GM19239 (cell line): ENCODE measurements at places on chromosomes 6 and 20.
A peak's percentile ranks its signal among the peaks of the same experiment; 100 is the strongest.

GRCh38 chr20:4324611-4325243 is 309.4 kb upstream of the RNF24 start:
- no peak for DNase-seq

DNA sequence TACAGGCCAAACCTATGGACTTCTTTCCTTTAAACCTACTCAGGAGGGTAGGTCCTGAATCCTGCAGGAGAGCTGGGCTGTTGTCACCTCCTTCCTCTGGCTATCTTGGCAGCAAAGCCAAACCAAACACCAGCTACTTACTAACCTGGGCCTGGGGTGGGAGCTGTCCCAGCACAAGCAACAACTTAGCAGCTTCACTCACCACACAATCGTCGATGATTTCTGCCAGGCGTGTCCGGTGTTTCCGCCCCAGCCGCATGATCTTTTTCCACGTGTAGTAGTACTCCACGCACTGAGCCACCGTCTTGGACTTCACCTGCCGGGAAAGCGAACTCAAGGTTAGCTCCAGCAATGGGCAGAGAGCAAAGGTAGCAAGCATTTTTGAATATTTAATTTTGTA is 25.4 kb upstream of the MRPS10 start:
- no peak for DNase-seq

DNA sequence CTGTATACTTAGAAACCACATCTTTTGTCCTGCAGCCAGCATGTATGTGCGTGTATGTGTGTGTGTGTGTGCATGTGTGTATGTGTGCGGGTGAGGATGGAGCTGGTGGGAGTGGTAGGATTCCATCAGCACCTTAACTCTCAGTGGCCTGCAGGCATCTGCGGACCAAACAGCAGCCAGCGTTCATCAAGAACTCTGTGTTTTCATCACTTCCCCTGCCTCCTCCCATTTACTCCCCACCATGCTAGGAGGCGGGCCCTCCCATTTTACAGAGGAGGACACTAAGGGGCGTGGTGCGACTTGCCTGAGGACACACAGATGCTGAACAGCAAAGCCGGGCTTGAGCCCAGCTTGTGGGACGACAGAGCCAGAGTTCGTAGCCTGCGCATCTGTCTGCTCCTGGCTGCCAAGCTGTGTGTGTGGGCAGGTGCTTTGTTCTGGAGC is 8.9 kb downstream of the VSTM2L start:
- no peak for DNase-seq

- DNase-seq, result no peak
Observed at GRCh38 chr6:126941751-126942150, 176.7 kb upstream of the RSPO3 start.

GRCh38 chr6:145960918-145961589 is 3.1 kb downstream of the SHPRH start:
- DNase-seq, result no peak

DNA sequence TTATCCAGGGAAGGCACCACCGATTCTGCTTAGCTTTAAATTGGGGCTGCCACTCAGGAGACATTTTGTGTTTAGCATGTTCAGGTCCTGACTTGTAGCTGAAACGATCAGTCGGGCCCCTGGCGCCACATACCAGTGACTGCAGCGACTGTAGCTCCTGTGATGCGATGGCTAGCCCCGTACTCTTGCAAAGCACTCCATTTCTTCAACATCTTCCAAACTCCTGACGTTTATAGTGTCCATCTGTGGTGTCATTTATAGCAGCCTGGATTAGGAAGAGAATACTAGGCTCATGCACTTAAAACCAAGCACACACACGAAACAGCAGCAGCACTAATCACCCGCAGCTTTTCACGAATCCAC is 13.0 kb downstream of the POU3F2 start:
- no peak for DNase-seq

DNA sequence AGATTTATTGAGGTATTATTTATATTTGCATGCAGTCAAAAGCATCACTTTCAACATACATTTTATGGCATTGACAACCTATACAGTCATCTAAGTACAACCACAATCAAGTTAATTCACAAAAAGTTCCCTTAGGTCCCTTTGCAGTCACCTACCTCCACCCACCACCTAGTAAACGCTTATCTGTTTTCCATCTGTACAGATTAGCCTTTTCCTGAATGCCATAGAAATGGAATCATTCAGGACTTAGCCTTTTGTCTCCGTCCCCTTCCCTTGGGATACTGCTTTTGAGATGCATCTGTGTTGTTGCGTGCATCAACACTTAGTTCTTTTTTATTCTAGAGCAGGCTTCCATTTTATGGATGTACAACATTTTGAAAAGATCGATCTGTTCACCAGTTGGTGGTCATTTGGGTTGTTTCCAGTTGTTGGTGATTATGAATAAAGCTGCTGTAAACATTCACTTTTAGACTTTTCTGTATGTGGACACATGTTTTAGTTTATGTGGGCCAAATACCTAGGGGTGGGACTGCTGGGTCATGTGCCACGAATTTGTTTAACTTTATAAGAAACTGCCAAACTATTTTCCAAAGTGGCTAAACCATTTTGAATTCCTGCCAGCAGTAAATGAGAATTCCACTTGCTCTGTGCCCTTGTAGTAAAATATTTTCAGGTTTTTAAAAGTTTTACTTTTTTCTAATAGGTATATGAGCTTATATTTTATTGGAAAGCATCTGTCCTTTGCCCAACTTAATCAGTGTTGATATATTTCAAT is 17.6 kb upstream of the IFNGR1 start:
- no peak for DNase-seq

- no peak for DNase-seq
Observed at GRCh38 chr6:115360602-115361325, 699.9 kb downstream of the FRK start.

DNA sequence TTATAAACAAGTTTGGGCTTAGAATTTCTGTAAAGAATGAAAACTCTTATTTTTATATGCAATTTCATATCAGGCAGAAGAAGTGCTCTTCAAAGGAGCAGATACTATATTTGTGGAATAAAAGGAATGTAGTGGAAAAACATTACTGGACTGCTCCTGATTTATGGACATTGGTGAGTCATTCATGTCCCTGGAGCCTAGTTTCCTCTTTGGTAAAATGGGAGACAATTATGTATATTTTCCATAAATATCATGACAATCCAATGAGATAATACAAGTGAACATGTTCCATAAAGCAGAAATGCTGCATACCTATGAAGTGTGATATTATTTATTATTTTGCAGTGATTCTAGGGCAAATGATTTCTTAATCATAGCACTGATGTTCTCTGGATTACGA is 445.8 kb upstream of the CITED2 start:
- DNase-seq, result no peak

DNA sequence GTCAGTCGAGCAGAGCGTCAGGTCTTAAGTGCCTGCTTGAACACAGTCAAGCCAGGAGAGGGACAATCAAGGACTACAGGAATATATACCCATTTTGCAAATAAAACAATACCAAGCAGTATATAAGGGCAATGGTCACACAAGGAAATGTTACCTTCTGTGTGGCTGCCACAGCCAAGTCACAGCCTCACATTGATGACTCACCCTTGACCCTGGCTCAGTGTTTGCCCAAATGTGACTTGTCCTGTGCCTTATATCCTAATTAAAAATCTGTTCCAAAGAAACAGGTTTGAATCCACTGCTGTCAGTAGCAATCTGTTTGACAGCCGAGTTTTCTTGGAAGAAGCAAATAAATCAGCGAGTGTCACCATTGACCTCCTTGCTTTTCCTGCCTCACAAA is 34.3 kb downstream of the C6orf89 start:
- DNase-seq, result no peak

DNA sequence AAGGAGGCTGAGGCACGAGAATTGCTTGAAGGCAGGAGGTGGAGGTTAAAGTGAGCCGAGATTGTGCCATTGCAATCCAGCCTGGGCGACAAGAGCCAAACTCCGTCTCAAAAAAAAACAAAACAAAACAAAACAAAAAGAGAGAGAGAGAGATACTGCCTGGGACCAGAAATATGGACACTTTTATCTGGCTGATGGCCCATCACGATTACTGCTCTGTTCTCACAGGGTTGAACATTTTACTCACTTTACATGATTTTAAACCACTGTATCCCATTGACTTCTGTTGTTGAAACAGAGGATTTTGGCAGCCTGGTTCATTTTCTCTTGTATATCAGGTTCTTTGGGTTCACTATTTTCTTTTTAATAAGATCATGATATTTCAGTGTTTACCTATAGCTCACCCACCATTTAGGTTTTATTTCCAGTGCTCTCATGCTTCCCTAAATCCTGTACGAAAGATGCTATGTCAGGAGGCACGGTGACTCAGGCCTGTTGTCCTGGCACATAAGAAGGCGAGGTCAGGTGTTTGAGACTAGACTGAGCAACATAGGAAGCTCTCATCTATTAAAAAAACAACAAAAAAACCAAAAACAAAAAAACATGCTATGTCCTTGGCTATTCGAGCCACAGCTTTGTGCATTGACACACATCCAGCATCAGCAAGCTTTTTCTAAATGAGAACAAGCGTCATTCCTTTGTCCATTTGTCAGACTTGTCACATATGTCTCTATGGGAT is 34.5 kb upstream of the RREB1 start:
- DNase-seq, result no peak

DNA sequence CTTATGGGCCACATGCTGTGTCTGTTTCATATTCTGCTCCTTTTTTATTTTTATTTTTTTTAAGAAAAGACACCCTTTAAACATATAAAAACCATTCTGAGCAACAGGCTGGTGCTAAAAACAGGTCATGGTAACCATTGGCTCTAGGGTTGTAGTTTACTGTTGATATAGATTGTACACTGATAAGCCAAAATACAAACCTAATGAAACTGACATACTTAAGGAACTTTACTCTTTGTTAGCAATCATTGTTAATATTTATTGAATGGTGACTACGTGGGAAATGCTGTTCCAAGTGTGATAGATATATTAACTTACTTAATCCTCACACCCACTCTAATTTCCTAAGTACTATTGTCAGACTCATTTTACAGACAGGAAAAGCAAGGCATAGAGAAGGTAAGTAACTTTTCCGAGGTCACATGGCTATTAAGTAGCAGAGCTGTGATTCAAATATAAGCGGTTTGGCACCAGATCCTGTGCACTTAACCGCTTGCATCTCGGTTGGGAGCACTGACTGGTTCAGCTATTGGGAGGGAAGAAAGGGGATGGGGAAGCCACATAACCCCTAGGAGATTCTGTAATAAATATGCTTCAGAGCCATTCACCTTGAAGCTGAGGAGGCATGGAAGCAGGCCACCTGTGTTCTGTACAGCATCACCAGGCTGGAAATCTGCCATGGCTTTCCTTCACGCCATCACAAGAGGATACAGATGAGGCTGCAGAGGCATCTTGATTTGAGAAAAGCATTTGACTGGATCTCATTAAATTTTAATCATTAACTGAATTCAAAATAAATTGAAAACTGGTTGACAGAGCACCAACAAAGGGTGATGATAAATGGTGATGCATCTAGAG is 4.9 kb downstream of the TRAF3IP2 start:
- no peak for DNase-seq

GRCh38 chr20:19995220-19995863 is 21.8 kb upstream of the NAA20 start:
- peak; percentile 28 for DNase-seq

- DNase-seq, result no peak
Observed at GRCh38 chr6:39698789-39699188, 26.4 kb downstream of the KIF6 start.

- no peak for DNase-seq
Observed at GRCh38 chr6:108557494-108558371, 3.0 kb upstream of the FOXO3 start.

DNA sequence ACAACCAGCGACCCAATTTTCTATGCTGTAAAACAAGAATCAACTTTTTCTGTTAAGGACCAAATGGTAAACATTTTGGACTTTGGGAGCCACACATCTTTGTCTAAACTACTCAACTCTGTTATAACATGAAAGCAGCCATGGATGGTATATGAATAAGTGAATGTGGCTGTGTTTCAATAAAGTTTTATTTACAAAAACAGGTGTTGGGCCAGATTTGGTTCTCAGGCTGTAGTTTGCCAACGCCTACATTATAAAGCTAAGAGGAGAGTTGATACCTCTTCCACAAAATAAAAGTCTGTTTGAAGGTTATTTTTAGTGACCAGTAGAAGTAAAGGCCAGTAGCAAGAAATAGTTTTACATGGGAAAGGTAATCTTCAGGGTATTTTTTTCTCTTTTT is 60.4 kb upstream of the SDHAF4 start:
- no peak for DNase-seq

DNA sequence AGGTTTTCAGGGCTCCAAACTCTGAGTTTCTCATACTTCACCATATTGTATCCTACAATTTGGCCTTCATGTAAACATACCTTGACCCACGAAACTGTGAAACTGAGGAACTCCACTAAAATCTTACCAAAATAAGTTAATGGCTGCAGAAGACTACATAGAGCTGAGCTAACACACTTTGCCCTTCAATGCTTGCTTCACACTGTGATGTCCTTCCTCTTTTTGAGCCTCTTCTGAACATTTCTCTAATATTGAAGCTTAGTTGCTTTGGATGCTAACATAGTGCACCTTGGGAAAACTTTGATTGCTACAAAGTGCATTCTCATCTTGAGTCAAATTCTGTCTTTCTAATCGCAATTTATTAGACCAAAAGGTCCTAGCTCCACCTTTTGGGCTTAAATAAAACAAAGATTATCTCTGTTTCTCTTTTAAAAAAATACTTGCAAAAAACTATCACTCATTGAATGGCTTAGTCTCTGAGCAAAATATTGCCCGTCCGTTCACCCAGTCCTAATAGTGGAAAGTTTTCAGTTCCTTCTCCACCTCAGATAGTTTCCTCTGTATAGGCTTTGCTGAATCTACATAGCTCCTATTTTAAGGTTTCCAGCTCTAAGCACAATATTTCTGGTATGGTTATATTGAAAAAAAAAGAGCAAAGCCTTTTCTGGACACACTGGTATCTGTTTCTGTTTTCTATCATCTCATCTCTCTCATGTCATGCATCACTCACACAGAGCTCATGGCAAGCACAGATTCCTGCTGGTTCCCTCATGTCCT is 494.6 kb downstream of the RFPL4B start:
- no peak for DNase-seq

DNA sequence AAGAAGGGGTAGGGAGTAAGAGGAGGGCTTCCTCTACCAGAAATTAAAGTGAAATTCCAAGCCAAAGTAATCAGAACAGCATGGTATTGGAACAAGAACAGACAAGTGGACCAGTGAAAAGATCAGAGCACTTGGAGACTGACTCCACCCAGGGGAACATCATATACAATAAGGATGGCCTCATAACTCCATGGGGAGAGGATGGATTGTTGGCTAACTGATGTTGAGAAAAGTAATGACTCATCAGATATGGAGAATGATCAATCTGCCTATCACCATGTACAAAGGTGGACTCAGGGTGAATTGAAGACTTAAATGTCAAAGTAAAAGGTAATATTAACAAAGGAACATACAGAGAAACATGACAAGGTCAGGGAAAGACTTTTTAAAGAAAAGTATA is 12.8 kb downstream of the SLC22A3 start:
- DNase-seq, result no peak

DNA sequence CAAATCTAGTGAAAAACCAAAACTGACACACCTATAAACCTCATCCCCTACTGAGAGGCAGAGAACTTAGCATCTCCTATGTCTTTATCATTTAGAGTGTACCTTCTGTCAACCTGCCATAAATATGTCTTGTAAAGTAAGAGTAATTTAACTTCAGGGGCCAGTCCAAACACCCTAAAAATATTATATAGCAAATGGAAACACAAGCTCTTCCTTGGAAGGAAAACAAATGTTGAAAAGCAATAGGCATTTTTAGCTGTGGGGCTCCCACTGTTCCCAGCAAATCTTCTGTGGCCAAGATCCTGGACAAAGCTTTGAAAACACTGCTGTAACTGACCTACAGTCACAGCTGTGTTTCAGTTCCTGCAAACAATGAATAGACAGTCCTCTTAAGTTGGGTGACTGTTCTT is 140.0 kb upstream of the RNF217 start:
- DNase-seq, result no peak
